ENCODE measurements at places on chromosomes 13 and 19.

DNA sequence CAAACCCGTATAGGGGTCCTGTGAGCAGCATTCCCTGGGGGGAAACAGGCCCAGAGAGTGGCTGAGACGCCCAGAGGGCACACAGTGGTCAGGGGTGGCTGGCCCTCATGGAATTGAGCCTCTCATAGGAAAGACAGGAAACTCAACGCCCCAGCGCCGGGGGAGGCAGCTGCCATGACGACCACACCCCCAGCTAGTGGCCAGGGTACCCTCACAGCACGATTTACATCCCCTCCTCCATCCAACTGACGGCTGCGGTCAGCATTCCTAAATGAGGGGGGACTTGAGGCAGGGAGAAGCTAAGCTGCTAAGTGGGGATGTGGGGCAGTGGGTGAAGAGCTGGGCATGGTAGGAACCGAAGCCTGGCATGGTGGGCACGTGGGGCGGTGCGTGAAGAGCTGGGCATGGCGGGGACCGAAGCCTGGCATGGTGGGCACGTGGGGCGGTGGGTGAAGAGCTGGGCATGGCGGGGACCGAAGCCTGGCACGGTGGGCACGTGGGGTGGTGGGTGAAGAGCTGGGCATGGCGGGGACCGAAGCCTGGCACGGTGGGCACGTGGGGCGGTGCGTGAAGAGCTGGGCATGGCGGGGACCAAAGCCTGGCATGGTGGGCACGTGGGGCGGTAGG, 10.0 kb downstream of the MED16 start:
- DNase-seq: no peak

DNA sequence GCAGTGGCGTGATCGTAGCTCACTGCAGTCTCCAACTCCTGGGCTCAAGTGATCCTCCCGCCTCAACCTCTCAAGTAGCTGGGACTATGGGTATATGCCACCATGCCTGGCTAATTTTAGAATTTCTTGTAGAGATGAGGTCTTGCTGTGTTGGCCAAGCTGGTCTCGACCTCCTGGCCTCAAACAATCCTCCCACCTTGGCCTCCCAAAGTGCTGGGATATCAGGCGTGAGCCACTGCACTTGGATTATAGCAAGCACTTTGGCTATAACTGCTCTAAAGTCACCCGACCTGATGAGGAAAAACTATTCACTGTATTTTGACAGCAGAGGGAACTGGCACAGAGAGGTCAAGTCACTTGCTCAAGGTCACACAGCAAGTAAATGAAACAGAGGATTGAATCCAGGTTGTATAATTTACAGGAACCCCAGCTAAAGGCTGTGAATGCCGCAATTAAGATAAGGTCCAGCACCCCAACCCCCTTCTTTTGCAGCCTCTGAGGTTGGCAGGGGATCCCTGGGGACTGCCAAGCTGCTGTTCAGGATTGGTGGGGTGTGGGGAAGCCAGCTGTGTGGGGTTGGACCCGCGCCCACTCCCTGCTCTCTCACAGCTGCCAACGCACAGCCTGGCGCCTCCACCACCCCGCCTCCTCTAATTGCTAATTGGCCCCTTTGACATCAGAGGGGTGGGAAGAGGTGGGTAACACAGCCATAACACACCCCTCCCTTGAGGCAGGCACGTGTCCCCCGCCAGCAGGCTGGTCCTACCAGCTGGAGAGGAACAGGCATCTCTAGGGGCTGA, 6.0 kb downstream of the TMIGD2 start:
- no peak for DNase-seq

- no peak for DNase-seq
Measured at GRCh38 chr13:22173610-22174009, 502.7 kb downstream of the FGF9 start.

- DNase-seq: no peak
Measured at GRCh38 chr13:50275392-50276063, 260.3 kb downstream of the KCNRG start.

- DNase-seq: no peak
Measured at GRCh38 chr19:58009301-58009665, 6.7 kb upstream of the ZNF606 start.

- no peak for DNase-seq
Measured at GRCh38 chr19:32254509-32254890, 90.9 kb upstream of the ZNF507 start.

DNA sequence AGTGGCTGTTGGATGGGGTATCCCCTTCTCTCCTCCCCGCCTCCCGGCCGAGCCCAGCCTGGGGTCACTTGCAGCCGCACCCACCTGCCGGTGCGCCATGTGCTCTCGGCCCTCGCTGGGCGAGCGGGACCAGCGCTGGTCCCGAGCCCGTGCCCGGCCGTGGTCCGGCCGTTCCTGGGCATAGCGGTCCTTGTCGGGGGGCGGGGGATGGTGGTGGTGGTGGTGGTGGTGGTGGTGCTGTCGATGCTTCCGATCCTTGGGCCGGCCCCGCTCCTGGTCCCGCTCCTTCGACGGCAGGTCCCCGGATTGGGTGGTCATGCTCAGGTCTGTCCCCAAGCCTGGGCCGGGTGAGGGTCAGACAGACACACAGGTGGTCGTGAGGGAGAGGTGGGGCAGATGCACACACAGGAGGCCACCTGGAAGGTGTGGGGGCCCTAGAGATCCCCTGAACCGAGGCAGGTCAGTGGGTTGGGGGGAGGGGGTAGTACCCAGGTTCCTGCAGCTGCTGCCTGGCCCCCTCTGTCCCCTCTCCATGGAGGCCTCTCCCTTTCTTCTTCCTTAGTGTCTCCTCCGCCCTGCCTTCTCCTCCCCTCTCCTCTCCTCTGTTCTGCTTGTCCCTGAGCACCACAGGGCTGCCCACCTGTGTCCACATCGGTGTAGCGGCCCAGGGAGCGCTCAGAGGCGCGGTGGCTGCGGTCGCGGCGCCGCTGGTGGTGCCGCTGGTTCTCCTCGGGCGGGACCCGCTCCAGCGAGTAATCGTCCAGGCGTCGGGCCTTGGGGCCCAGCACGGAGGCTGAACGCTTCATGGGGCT, 58.7 kb downstream of the IER2 start:
- DNase-seq: no peak

DNA sequence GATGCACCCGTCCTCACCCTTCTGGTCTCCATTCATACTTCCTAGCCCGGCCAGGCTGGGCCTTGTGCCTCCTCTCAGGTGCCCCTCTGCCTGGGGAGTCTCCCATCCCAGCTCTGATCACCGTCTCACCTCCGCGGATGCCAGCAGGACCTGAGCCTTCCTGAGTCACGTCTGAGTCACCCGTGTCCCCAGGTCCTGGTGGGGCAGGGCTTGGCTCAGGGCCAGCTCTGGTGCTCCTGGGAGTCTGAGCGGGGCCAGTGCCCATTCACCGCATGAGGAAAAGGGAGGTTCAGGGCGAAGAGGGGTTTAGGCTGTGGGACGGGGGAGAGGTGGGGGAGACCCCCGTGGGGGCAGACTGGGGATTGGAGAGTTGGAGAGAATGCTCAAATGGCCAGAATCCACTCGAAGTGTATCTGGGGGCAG, 593 bp downstream of the ATP8B3 start:
- DNase-seq: peak; percentile 70

DNA sequence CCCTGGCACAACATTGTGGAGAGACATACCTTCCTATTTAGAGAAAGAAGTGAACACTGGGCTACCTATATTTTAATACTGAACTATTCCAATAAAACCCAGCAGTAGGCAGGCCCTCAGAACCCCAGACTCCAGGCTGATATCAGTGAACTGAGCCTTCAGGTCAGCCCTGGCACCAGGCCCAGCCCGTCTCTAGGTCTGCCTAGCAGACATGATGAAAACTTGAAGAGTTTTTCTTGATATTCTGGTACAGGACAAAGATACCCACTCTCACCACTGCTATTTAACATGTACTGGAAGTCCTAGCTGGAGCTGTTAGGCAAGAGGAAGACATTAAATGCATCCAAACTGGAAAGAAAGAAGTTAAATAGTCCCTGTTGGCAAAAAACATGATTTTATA, 396.6 kb upstream of the SPRY2 start:
- DNase-seq: peak; percentile 73

DNA sequence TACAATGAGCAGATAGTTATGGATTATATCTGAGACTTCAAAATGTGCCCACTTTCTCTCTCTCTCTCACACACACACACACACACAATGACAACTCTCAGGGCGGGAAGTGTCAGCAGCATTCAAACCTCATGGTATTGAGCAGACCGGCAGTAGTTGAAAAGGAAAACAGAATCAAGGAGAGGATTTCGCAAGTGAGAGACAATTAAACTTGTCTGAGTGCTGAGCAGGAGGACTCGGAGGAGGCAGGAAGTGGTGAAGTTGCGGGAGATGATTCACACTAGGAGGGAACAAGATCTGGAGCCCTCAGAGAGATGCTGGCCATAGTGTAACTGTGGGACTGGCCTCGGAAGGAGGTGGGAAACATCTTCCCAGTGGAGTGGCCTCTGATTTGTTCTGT, 353.1 kb downstream of the EFNB2 start:
- no peak for DNase-seq

GRCh38 chr19:7705387-7706187, 3.7 kb upstream of the FCER2 start:
- DNase-seq: peak; percentile 56

GRCh38 chr13:26941345-26942174, 181.0 kb upstream of the GPR12 start:
- no peak for DNase-seq

- no peak for DNase-seq
Measured at GRCh38 chr13:44730851-44731250, 154.7 kb upstream of the TSC22D1 start.

DNA sequence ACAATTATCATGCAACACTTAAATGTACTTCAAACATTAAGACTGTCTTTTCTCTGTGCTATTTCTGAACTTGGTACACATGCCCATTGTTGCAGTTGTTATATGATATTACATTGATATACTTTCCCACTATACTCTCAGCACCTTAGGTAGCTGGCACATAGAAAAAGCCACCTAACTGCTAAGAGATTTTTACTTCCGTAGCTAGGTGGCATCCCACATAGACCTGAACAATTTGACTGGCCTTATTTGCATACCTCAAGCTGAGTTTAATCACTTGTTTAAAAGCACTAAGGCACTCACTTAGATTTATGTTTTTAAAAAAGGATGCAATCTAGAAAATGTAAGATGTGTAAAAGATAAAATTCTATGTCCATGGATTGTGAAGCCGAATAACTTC, 194.2 kb downstream of the POU4F1 start:
- no peak for DNase-seq

DNA sequence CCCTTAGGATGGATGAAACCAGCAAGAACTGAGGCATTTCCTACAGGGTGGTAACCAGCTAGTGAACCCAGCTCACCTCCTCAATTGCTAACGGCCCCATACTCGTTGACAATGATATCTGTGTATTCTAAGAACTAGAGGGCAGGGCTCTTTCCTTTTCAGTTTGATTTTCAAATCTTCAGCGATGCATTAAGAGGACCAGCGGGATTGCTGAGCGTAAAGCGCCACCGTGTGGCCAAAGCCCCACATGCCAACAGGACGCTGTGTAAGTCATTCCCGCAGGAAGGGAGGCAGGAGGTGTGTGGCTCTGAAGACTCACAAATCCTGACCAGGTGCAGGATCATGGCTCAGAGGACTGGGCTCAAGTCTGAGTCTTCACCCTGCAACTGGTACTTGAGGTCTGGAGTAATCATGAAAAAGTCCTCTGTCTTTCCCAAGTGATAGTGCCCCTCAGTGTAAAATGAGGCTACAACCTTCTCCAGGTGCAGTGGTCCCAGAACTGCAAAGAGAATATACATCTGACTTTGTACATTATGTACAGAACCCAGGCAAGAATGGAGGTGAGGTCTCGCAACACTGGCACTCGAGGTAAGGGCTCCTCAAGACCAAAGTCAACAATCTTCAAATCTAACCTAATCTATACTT, 40.9 kb downstream of the C13orf42 start:
- peak; percentile 89 for DNase-seq

DNA sequence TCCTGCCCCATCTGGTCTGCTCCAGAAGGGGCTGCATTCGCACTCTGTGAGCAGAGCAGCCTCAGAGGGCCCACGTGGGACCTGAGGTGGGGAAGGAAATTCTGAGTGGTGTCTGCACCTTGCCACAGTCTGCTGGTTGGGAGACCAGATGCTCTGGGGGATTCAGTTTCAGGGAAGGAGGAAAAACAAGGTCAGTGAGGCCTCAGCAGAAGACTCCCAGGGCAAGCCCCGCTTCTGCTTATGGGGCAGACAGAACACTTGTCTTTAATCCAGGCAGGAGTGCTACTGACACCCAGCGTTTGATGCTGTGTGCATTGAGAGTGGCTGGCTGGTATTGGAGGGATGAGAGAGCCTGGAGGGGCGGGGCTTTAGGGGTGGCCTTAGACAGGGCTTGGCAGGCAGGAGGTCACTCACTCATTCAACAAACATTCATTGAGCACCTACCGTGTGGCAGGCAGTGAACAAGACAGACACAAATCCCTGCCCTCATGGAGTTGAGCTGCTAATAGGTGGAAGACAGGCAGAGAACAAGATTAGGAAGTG, 4.9 kb upstream of the CLEC17A start:
- no peak for DNase-seq

- DNase-seq: peak; percentile 100
Measured at GRCh38 chr19:44891016-44891882, at the start of gene TOMM40. Gene TOMM40, plus strand, starts transcription at chr19:44891254. Its CDS starts 162 bp downstream, at chr19:44891416.

GRCh38 chr13:40429706-40430545, 236.5 kb downstream of the FOXO1 start:
- no peak for DNase-seq

GRCh38 chr19:43606569-43607229, 5.2 kb upstream of the SRRM5 start:
- DNase-seq: no peak

- DNase-seq: peak; percentile 61
Measured at GRCh38 chr19:867301-867793, 7.9 kb downstream of the CFD start.

DNA sequence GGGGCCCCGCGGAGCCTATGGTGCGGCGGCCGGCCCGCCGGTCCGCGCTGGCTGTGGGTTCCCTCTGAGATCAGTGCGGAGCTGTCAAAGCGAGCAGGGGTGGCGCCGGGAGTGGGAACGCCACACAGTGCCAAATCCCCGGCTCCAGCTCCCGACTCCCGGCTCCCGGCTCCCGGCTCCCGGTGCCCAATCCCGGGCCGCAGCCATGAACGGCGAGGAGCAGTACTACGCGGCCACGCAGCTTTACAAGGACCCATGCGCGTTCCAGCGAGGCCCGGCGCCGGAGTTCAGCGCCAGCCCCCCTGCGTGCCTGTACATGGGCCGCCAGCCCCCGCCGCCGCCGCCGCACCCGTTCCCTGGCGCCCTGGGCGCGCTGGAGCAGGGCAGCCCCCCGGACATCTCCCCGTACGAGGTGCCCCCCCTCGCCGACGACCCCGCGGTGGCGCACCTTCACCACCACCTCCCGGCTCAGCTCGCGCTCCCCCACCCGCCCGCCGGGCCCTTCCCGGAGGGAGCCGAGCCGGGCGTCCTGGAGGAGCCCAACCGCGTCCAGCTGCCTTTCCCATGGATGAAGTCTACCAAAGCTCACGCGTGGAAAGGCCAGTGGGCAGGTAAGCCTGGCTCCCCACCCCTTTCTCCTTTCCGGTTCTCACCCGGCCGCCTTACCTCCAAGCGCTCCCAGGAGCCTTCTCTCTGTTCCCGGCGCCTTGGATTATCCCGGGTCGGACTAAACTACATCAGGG, at the start of gene PDX1:
Gene PDX1 (plus strand): TSS at position 67 of the 743 bp plus-strand sequence. CDS start 139 bp downstream, at position 206.
- peak; percentile 49 for DNase-seq

DNA sequence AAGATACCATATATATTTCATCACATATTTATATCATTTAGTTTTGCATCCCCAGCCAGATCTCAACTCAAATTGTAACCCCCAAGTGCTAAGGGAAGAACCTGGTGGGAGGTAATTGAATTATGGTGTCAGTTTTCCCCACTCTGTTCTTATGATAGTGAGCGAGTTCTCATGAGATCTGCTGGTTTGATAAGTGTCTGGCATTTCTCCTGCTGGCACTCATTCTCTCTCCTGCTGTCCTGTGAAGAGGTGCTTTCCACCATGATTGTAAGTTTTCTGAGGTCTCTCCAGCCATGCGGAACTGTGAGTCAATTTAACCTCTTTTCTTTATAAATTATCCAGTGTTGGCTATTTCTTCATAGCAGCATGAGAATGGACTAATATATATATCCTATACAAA, 462.5 kb upstream of the SLITRK5 start:
- DNase-seq: no peak

All from left ventricle myocardium superior (tissue), 1 donor.